ENCODE measurements at places on chromosomes 3 and 15.
A peak's percentile ranks its signal among the peaks of the same experiment; 100 is the strongest.

- DNase-seq: no peak
Measured at GRCh38 chr15:80669663-80670273, 25.3 kb upstream of the ABHD17C start.

DNA sequence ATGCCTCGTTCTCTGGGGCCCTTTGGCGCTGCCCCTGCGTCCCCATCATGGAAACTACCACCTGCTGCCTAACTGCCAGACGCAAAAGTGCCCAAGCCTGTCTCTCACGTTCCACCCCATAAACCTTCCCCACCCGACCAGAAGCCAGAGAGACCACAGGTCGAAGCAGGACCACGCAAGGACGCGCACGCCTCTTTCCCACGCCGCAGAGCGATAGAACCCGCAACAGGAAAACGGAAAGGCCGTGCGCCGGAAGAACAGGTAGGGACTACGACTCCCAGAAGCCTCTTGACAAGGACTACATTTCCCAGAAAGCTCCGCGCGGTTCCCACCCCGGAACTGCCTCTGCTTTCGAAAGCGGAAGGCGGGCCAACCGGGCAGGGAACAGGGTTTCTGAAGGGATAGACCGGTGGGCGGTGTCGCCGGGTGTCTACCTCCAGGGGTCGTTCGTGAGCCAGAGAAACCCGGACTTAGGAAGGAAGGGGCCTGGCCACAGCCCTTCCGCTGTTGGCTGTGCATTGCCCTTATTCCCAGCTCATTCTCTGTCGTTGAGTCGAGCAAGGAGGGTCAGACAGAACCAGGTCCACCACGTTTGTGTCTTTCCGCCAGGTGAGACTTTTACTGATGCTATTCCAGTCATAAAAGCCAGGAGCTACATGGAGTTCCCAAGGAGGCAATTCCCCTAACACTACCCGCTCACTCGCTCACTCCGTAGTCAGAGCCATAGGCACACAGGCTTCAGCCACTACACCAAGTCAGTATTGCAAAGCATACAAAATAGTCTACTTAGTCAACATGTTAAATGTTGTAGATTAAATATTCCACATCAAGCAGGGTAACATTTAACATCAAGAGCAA lies 56.6 kb upstream of the ZBTB38 start:
- DNase-seq: peak; percentile 85

- no peak for DNase-seq
Measured at GRCh38 chr15:93378558-93378957, 289.5 kb upstream of the RGMA start.

- DNase-seq: no peak
Measured at GRCh38 chr15:42836251-42836650, 84.3 kb downstream of the TTBK2 start.

- no peak for DNase-seq
Measured at GRCh38 chr3:70248856-70249255, 63.6 kb downstream of the MDFIC2 start.

- DNase-seq: no peak
Measured at GRCh38 chr3:192861972-192862371, 55.7 kb downstream of the MB21D2 start.

- no peak for DNase-seq
Measured at GRCh38 chr3:101268141-101268540, 52.2 kb downstream of the IMPG2 start.

GRCh38 chr3:81245043-81245442 lies 516.4 kb downstream of the GBE1 start:
- DNase-seq: no peak

DNA sequence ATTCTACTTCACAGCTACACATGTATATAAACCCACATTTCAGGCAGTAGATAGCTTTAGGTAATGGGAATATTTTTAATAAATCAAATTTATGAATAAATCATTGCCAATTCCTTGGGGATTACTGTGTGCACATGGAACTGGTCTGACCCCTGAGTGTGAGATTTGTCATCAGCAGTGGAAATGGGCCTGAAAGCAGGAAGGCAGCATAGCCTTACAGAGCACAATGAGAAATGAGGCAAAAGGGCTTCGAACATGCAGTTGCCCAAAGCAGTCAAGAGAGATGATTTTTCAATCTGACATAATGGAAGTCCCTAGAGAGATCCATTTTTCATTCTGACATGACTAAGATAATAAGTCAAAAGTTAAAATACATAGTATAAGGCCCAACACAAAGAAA lies 599.2 kb downstream of the TUSC7 start:
- DNase-seq: no peak

GRCh38 chr3:56836276-56837163 lies 34.8 kb upstream of the ARHGEF3 start:
- DNase-seq: no peak

DNA sequence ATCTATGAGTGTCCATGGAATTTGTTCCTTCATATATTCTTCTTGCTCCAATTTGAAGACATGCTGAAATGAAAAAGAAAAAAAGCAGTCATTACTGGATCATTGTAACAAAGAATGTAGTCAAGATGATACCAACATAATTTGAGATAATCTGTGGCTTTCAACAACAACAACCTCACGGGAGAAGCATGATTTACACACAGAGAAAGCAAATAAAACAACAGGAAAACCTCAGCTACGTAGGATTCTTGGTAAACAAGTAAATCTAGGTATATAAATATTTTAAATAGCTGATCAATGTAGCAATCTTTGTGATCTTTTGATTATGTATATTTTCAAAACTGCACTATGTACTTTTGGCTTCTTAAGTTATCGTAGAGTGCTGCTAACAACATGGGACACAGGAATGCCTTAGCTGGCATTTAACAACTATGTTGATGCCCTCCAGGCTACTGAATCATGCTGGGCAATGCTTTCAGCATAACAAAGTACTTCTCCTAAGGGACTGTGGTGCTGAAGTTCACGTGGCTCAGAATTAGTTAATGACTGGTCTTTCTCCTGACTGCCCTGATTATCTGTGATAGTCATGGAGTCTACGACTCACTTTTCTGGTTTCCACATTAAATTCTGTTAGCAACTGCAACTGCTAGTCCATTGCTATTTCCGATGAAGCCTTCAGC lies 96.5 kb upstream of the MYO5C start:
- no peak for DNase-seq

- no peak for DNase-seq
Measured at GRCh38 chr15:69666441-69666882, 213.8 kb downstream of the RPLP1 start.

DNA sequence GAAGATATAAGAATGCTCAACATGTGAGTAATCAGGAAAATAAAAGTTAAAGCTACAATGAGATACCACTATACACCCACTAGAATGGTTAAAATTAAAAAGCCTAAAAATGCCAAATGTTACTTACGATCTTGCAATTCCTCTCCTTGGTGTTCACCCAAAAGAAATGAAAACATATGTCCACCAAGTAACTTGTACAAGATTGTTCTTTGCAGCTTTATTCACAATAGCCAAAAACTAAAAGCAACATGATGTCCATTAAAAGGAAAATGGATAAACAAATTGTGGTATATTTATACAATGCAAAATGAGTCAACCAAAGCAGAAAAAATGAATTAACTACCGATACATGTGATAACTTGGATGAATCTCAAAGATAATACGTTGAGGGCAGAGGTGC lies 301.6 kb upstream of the THBS1 start:
- no peak for DNase-seq

DNA sequence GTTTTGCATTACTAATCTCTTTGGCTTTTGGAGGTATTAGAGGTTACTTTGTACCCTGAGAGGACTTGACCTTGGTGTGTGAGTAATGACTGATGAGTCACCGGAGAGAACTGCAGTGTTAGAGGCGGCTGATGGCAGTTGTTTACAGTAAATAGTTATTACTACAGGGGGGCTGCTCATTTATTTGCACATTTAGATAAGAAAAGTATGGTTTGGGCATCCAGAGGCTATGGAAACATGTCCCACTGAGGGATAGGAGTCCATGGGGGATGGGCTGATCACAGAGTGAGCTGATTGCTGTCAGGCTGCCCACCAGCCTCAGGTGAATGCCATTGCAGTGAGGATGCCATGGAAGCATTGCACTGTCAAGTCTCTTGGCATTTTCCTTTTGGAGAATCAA lies 17.3 kb upstream of the STAC start:
- peak; percentile 76 for DNase-seq

GRCh38 chr3:132211896-132212295 lies 105.3 kb upstream of the ACP3 start:
- no peak for DNase-seq

DNA sequence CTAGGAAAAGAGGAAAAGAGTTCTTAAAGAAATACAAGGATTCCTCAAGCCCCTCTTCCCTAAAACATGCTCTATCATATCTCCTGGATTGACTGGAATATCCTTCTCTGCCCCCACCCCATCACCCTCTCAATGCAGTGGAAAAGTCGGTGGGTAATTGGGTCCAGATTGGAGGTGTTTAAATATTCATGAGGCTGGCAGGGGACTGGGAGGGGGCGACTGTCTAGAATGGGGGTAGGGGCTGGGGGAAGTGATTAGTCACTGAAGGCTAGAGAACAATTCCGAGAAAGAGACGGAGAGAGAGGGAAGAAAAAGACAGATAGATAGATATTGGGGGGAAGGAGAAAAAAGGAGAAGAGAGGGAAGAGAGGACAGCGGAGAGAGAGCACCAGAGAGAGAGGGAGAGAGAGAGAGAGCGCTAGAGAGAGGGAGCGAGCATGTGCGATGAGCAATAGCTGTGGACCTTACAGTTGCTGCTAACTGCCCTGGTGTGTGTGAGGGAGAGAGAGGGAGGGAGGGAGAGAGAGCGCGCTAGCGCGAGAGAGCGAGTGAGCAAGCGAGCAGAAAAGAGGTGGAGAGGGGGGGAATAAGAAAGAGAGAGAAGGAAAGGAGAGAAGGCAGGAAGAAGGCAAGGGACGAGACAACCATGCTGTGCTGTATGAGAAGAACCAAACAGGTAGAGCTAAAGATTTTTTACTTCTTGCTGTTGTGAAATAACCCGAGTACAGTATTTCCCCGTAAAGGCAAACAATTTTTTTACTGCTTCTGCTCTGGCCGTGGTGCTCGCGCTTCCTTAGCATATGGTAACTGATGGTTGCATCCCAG lies at the start of gene GAP43:
Gene GAP43, plus strand, starts transcription at position 467 of the 825 bp plus-strand sequence. Its CDS starts 180 bp downstream, at position 647.
- no peak for DNase-seq

DNA sequence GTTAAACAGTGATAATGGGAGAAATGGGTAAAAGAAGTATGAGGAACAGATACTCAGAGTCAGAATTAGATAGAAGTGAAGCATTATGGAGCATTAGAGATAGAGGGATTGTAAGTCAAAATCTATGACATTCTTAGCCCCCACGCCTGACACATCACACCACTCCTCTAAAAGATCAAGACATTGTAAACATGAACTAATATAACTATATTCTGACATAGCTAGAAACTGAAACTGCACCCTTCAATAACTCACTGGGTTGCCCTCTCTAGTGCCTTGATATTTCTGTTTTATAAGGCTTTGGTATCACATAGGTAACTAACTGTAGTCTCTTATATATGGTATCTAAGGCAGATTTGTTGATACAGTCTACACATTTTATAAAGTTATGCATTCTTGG lies 684.3 kb upstream of the DPPA4 start:
- no peak for DNase-seq

GRCh38 chr15:46315434-46315833 lies 680.6 kb downstream of the SQOR start:
- no peak for DNase-seq

- DNase-seq: no peak
Measured at GRCh38 chr3:38558864-38559263, 62.7 kb downstream of the EXOG start.

- no peak for DNase-seq
Measured at GRCh38 chr3:128714887-128715491, 11.0 kb upstream of the RAB7A start.

DNA sequence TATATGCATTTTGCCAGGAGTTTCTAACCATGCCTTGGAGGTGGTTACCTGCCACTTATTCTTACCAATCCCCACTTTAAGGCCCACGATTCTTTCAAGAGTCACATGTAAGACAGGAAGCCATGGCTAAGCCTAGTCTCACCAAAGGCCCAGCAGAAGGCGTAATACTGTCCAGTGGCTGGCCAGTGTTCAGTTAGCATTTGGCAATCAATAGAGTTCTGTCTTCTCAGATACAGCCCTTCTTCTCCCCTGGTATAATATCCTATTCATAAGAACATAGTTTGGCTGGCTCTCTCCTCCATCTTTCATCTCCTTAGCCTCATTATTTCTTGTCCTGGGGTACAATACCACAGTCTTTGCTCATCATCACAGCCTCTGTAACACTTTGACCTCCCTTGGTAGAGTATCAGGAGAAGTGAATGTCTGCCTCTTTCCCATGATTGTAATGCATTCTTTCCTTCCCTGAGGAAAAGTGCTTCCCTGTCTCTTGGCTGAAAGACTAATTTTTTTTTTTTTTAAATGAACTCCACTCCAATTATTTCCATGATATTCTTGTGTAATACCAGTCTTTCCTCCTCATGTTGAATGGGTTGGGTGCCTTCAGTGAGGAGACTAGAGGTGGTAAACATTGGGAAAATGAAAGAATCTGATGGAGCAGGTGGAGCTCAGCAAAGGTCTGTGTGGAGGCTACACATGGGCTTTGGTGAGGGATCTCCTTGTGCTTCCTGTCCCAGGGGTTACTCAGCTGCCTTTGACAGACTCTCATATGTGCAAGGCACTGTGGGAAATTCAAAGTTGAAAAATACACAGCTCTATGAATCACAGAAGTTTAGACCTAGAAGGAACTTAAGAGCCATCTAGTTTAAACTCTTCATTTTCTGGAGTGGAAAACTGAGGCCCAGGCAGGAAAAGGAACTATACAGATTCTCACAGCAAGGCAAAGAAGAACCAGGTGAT lies 218.2 kb downstream of the P3H2 start:
- no peak for DNase-seq

Measured in Panc1 (cell line).